Renal cortex interstitium (tissue), 15 donors: ENCODE measurements at places on chromosomes 6 and 20.

DNA sequence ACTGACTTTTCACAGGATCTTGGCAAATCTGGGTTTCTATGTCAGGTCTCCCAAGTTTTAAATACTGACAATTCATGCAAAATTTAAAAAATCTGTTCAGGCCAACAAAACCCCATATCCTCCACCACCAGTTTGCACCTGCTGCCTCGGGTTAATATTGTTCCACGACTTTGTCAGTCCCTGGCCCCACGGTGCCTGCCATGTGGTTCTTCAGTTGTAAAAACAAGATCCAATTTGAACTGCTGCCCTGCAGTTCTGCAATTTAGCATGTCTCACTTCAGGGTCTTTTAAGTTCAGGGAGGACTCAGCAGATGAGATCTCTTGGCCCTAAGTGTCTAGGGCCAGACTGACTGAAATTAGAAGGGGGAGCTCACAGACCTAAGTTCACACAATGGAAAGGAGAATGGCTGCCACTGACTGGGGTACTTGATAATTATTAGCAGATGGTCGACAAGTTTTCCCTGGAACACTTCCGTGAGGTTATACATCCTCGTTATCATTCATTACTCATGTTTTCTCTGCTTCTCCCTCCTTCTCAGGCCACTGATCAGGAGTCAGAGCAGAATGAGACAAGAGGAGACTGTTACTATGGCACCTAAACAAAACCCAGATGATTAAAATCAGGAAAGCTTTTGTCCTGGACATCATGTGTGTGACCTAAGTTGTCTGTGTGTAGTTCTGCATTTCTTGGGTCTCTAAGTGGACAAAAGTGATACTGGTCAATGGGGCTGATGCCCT, 223.6 kb downstream of the KIF16B start:
- no peak for DNase-seq

GRCh38 chr6:35492974-35493284, 4.0 kb downstream of the TEAD3 start:
- DNase-seq, result no peak

- DNase-seq, result no peak
These were observed 8.7 kb upstream of the GMEB2 start for GRCh38 chr20:63635431-63636141.

DNA sequence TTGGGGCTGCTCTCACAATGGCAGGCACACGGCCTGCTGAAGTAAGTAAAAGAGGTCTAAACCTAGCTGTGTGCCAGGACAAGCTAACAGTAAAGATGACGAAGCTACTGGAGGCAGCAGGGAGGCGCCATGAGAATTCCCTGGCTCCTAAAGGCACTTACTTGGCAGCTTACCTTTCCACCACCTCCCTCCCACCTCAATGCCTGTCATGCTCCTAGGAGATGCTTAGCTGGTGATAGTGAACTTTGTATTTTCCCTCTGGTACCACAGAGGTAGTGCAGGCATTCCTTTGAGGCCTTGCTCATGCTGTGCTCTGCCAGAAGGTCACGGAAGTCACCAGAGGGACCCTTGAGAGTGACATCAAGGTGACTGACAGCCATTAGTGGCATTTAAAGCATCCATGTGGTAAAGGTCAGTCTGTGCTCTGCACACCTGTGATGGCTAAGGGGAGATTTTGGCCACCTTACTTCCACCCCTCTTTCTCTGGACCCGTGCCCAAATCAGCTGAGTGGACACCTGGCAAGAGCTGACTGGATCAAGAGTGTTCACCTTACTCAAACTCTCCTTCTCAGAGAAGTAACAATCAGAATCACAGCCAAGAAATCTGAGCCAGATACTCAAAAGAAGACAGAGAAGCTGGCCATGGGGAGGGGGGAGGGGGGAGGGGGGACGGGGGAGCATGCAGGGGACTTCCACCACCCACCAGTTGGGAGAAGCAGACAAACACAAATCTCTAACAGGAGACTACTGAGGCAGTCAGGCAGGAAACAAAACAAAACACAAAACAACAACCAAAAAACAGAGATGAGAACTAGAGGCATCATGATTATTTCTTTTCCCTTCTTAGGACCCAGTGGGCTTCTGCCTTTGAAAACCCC, 2.9 kb downstream of the FKBP1A start:
- DNase-seq, result no peak

DNA sequence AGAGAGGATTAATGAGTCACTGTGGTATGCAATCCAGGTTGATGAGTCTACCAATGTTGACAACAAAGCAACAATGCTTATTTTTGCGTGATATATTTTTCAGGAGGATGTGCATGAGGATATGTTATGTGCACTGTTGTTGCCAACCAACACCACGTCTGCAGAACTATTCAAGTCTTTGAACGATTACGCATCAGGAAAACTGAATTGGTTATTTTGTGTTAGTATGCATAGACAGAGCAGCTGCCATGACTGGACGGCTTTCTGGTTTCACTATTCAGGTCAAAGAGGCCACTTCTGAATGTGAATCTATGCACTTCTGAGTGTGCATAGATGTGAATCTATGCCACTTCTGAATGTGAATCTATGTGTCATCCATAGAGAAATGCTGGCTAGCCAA, 134.0 kb upstream of the GRIK2 start:
- no peak for DNase-seq

- no peak for DNase-seq
These were observed 112.2 kb upstream of the ARMC2 start for GRCh38 chr6:108736002-108736361.

- no peak for DNase-seq
These were observed 150.3 kb downstream of the PTPRK start for GRCh38 chr6:128370072-128370471.

- no peak for DNase-seq
These were observed 54.9 kb upstream of the PLEKHG1 start for GRCh38 chr6:150544793-150545192.

GRCh38 chr6:9399916-9400315, 964.6 kb upstream of the SLC35B3 start:
- no peak for DNase-seq

DNA sequence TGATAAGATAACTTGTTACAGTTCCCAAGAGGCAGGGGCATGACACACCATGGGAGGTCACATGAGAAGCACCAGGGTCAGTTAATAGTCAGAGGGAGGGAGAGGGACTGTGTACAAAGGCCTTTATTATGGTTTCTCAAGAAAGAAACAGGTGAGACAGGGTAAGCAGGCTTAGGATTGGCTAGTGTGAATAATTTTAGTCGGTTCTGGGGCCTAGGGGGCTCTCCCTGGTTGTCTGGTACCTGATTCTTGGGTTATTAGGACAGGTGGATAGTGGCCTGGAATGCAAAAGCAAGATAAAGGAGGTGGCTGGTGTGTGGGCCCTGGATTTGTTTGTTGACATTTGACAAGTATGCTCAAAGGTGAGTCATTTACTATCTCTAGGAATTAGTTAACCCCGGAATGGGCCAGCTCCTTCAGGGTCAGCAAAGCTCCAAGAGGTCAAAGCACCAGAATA, 49.4 kb upstream of the MCUR1 start:
- no peak for DNase-seq

DNA sequence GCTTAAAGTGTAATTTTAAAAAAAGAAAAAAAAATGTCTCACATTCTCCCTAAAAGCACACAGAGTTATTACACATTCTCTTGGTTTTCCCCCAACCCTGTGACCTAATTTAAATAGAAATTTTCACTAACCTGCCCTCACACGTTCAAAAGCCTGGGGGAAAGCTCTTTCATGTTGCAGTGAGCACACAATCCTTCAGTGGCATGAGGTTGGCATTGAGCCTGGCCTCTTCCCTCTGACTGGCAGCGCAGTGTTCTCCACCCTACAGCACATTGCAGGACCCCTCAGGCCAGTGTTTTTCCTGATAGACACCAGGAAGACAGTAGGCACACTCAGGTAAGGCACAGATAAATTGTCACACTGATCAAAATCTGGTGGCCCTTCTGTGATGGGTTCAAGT, 34.1 kb downstream of the TNFRSF21 start:
- DNase-seq, result no peak

GRCh38 chr6:133548423-133549159, 307.4 kb downstream of the EYA4 start:
- no peak for DNase-seq

GRCh38 chr20:38141889-38142494, 23.1 kb downstream of the TGM2 start:
- no peak for DNase-seq

GRCh38 chr6:158172001-158172400, 3.9 kb downstream of the GTF2H5 start:
- DNase-seq, result no peak

DNA sequence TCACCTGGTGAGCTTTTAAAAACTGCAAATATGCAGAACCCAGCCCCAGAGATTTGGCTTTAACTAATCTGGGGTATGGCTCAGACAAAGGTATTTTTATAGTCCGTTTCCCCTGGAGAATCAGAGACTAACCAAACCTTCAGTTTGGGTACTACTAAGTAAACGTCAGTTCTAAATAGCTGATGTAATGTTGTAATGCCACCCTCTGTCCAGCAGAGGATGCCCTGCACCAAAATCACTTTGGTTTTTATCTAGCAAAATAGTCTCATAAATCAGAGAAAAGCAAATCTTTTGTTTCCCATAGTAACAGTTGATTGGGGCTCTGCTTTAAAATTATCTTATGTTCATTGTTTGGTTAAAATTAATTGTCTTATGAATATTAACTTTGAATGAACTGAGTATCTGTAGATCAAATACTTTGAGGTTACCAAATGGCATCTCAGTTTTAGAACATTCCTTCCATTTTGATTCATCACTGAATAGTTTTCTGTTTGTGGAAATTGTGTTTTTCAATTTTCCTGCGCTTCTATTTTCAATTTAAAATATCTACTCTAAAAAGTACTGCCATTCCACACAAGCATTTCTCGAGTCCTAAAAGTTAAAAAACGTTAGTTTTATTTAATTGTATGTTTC, 278.3 kb upstream of the PLCB4 start:
- peak; percentile 33 for DNase-seq

DNA sequence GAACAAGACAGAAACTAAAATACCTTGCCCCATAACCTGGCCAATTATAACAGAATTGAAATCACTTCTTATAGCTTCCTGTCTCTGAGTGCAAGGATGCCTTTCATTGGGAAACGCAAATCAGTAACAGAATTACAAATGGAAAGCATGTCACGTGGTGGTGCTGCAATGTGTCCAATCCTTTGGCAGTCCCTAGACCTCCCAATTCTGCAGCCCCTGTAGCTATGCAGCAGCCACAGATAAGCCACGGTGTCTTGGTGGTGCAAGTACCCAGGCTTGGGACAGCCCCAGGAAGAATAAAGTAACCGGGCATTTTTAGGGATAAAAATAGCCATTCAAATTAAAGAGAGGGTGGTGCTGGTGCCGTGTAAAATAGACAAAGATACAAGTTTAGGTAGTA, 134.6 kb upstream of the CCN2 start:
- no peak for DNase-seq

DNA sequence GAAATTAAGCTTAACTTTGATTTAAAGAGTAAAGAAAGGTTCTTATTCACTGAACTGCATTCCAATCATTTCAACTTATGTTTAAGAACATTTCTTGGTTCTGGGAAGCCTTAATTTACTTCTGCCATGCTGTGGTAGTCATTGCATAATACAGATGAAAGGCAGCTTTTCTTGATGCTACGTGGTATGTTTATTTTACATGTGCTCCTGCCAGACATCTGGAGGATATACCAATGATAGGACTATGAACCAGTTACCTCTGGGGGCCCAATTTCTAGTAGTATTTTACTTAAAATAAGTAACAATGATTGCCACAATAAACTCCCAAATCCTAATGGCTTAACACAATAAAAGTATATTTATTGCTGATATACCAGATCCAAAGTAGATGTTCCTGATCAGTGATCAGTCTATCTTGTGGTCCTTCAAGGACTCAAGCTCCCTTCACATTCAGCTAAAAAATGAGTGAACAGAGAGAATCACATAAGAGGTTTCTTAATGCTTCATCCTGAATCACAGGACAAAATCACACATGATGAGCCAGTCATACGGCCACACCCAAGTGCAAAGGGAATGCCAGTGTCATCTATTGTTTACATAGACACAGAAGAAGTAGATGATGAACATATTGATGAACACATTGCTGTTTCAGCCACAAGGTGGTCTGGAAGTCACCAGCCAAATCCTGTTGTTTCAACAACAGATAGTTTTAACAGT, 56.5 kb upstream of the CCN2 start:
- no peak for DNase-seq

GRCh38 chr6:1609648-1610496, at the start of gene FOXC1:
TSS of gene FOXC1 (plus strand) at chr6:1609915. CDS start at chr6:1610446, 531 bp downstream.
- DNase-seq, result peak; percentile 91

- no peak for DNase-seq
These were observed 266.4 kb downstream of the SAMD5 start for GRCh38 chr6:147774856-147775255.

DNA sequence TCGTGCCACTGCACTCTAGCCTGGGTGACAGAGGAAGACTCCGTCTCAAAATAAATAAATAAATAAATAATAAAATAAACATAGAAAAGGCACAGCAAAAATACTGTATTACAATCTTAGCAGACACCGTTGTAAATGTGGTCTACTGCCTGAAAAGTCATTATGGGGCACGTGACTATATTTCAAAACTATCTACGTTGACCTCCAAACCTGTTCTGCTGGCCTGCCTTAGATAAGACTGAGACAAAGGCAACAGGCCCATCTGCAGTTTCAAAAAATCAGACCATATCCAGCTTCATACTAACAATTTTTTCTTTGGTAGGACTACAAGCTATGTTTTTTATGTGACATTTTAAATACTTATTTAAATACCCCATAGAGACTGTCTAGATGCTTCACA, 59.1 kb downstream of the AGPAT4 start:
- no peak for DNase-seq

DNA sequence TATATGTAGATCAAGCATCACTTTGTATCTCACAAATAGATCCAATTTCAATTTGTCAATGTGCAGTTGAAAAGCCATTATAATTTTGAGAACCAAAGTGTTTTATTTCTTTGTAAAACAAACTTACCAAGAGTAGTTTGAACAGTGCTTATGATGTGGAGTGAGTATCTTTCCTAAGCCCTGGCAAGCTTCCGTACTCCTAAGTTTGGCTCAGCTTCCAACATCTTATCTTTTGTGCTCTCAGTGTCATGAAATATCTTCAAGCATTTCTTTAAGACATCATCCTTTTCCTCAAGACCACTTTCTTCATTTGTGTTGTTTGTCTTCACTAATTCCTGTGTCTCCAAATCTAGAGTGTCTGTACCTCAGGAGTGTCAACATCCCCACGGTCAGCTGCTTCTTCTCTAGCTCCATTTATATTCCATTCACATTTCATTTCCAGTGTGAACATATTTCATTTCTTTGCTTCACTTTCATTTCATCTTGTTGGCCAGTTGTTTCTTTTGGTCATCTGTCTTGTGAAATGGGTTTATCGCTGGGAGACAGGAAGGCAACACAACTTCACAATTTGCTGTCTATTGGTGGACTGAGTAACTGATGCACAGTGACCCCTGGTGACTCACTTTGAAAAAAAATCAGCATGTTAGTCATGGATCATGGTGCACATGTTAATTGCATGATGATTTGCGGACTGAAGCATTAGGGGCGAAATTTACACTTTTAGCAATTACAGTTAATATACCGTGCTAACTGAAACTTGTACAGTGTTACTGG, 36.9 kb downstream of the SLC24A3 start:
- no peak for DNase-seq

- DNase-seq, result no peak
These were observed 35.9 kb upstream of the STX16 start for GRCh38 chr20:58614984-58615760.

- DNase-seq, result no peak
These were observed 65.6 kb downstream of the PLG start for GRCh38 chr6:160767647-160768019.

GRCh38 chr6:81138236-81138635, 614.2 kb downstream of the TENT5A start:
- no peak for DNase-seq

GRCh38 chr20:57781901-57782300, 72.1 kb upstream of the PMEPA1 start:
- DNase-seq, result no peak

- DNase-seq, result no peak
These were observed 154.5 kb downstream of the CFAP61 start for GRCh38 chr20:20206788-20207187.
